ENCODE measurements at places on chromosomes 7 and 10. TPM values are rescaled to one million over a fixed set of nuclear protein-coding genes. Genes with fewer than 3 reads are reported as not detected.

The TMEM26 gene
- polyA plus RNA-seq: 1.0 TPM

The ITGB8 gene
- 1.4 TPM for polyA plus RNA-seq

The BCL7B gene
- 87.2 TPM for polyA plus RNA-seq

The PHKG1 gene
- polyA plus RNA-seq: 9.3 TPM

The TYSND1 gene
- 4.9 TPM for polyA plus RNA-seq

The AKR1C8 gene
- not detected for polyA plus RNA-seq

The PRKG1 gene
- 15.5 TPM for polyA plus RNA-seq

The CPEB3 gene
- 1.6 TPM for polyA plus RNA-seq

The ASAH2 gene
- polyA plus RNA-seq: 8.7 TPM

The HOXA3 gene
- polyA plus RNA-seq: 2.8 TPM

The XRCC2 gene
- 0.40 TPM for polyA plus RNA-seq

The GLRX3 gene
- polyA plus RNA-seq: 139 TPM

The CALHM2 gene
- polyA plus RNA-seq: 33.1 TPM

Measured in adrenal gland (tissue), 19 donors.